ENCODE measurements at places on chromosomes 7 and 10.

DNA sequence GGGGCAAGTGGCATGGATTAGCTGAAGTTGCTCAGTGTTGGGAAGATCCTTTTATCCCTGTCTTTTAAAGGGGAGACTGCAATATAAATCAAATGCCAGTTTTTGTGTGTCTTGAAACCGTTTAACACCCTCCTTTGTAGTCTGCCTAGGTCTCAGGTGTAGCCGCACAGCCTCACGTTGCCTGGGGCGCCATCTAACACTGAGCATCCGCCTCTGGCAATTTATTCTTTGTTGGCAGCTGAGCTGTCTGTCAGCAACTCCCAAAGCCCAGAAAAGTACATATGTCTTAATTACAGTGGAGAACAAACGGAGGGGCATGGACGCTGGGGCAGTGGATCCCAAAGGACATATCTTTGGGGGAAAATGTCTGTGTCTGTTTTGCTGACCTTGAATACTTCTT is 254.7 kb downstream of the STK31 start:
- no peak for DNase-seq

DNA sequence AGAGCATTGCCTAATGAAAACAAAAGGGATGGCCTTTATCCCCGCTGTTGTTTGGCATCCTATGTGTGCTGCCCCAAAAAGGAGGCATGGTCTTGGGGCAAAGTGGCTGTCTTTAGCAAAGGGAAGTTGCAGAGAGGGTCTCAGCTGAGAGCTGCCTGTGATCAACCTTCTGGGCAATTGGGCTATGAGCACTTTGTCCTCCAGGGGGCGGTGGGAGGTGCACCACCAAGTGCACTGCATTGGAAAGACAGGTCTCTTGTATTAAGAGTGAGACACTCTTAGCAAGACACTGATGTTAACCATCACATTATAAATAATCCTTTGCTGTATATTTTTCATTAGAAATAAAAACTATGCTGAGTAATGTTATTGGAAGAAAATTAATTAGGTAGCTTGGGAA is 314.8 kb downstream of the POM121L12 start:
- DNase-seq, result no peak

DNA sequence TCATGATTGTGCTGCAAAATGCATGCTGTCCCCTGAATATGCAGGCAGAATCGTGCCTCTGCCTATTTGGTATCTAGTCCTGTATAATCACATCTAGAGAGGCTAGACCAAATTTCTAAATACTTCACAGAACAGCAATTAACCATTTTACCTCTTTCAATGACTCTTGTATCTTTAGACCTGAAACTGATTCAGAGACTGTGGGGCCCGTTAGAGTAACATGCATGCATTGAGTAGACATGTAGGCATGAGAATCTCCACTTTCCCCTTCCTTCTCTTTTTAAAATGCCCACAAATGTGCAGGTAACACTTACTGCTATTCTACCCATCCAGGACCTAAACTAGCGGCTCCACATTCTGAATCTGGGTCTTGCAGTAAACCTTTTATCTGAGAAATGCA is 8.8 kb downstream of the ZNF92 start:
- DNase-seq, result no peak

- DNase-seq, result no peak
Measured at GRCh38 chr10:72173619-72174296, 42.1 kb upstream of the ANAPC16 start.

- no peak for DNase-seq
Measured at GRCh38 chr7:33108554-33109004, 625 bp downstream of the RP9 start.

- peak; percentile 10 for DNase-seq
Measured at GRCh38 chr7:12635830-12636229, 51.6 kb upstream of the ARL4A start.

DNA sequence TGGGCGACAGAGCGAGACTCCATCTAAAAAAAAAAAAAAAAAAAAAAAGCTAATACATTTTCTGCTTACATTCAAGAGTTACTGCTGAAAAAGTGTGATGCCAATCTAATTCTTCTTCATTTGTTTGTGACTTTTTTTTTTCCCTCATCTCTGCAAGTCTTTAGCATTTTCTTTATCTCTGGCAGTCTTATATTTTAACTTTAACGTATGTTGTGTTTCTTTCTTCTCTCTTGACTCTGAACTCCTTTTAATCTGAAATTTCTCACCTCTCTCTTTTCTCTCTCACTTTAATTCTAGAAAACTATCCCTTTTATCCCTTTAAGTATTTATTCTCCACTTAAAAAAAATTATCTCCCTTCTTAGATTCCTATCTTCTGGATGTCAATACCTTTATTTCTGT is 146.5 kb downstream of the JMJD1C start:
- DNase-seq, result no peak

DNA sequence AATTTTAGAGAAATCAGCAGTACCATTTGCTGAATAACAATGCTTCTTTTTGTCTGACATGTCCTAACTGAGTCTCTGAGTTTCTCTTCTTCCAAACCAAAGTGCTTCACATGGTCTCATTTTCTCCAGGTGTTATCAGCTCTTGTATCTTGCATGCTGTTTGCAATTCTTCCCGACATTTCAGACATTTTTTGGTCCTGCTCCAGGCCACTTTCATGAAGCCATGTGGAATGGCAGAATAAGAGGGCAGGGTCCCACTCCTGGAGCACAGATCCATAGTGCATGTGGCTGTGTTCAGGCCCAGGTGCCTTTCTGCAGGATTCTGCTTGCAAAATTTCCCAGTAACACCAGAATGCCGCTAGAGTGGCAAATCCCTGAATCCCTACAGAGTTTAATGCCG is 916.2 kb downstream of the NXPH1 start:
- no peak for DNase-seq

DNA sequence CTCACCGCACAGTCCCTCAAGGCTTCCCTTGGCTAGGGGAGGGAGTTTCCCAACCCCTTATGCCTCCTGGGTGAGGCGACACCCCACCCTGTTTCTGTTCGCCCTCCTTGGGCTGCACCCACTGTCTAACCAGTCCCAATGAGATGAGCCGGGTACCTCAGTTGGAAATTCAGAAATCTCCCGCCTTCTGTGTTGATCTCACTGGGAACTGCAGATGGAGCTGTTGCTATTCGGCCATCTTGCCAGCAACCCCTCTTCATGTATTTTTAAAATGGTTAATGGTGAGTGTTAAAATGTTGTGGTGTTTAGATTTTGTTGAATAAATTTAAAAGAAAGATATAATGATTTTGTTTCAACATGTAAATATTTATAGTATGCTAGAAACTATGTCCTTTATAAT is 22.0 kb downstream of the UMAD1 start:
- no peak for DNase-seq

DNA sequence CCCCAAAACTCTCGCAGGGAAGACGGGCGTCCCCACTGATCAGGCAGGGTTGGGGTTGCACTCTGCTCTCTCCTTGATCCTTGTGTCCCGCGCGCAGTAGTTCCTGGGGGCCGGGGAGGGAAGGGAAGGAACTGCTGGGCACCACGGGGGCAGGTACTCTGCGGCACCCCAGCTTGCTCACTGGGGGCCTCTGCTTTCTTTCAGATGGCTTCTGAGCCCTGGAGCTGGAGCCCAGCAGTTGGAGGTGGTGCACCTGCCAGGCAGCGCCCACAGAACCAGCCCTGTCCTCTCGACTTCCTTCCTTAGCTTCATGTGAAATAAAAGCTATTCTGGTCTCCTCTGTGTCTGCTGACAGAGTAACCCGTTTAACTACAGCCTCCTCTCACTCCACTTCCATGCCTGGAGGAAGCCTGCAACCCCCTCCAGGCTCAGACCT is 12.2 kb downstream of the PLAC9 start:
- no peak for DNase-seq

DNA sequence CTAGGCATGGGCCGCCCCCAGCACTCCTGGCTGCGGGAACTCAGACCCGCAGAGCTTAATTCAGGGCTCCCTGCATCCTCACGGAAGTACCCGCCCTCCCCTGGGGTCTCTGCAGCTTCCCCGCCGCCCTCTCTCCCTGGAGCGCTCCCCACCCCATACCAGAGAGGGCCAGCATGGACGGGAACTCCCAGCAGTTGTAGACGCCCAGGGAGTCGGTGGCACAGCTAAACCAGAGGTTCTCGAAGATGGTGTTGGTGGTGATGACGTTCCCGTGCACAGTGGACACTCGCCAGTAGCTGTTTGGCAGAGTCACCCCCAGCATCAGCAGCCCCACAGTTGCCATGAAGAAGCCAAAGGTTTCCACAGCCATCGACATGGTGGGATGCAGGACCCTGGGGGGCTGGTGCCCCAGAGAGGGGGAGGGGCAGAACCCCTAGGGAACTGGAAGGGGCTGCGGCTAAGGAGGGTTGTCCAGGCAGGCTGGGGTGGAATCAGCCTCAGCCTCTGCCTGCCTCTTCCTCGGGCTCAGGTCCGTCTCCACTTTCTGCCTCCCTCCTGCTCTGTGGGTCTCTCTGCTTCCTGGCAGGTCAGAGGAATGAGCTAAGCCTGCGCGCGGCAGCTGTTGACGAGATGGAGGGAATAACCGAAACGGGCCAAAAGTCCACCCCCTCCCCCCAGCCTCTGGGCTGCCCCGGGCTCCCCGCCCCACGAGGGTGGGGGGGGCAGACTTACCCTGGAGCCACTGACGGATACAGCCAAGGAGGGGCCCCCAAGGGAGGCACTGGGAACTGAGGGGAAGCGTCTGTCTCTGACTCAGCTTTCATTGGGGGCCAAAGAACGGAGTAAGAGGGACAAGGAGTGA is at the start of gene CLDN15:
CLDN15 (minus strand) TSS at position 597 of the 862 bp plus-strand sequence; CDS start at position 376, 221 bp downstream.
- DNase-seq, result peak; percentile 17

GRCh38 chr10:24703700-24704099 is 20.0 kb downstream of the ARHGAP21 start:
- DNase-seq, result peak; percentile 59

DNA sequence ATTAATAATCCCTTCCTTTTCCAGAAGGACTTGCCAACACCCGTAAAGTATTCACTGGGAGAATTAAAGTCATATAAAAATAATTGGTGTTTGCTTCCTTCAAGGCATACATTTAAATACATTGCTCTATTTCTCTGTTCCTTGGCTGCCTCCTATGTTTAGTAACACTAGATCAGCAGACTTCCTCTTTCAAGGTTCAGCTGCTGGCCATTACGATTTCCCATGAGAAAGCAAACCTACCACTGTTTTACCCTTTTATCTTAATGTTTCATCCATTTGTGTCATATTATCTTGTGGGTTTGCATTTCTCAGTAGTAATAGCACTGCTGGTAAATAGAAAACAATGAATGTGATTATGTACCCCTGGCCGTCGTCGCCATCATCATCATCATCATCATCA is 313.8 kb upstream of the BMPER start:
- no peak for DNase-seq

DNA sequence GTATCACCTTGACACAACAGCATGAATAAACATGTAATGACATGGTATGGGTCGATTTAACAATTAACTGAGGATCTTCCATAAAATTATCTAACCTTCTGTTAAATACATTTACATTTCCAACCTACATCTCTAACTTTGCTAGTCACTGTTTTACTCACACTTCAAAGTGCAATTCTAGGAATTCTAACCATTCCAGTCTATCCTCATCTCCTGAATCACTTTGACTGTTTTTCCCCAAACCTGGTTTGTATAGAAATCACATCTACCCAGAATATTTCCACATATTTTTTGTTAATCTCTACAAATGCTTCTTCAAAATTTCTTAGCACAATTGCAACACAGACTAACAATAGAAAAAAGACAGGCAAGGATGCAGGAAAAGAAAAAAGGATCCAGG is 6.2 kb downstream of the ABI1 start:
- DNase-seq, result no peak

- DNase-seq, result no peak
Measured at GRCh38 chr10:123901621-123902020, 10.0 kb upstream of the CPXM2 start.

- DNase-seq, result no peak
Measured at GRCh38 chr10:10126218-10126617, 891.5 kb upstream of the CELF2 start.

- no peak for DNase-seq
Measured at GRCh38 chr10:47367646-47368045, 16.4 kb downstream of the ZNF488 start.

- no peak for DNase-seq
Measured at GRCh38 chr7:21773326-21773725, 172.4 kb downstream of the CDCA7L start.

- no peak for DNase-seq
Measured at GRCh38 chr10:128419466-128420019, 293.3 kb upstream of the MKI67 start.

DNA sequence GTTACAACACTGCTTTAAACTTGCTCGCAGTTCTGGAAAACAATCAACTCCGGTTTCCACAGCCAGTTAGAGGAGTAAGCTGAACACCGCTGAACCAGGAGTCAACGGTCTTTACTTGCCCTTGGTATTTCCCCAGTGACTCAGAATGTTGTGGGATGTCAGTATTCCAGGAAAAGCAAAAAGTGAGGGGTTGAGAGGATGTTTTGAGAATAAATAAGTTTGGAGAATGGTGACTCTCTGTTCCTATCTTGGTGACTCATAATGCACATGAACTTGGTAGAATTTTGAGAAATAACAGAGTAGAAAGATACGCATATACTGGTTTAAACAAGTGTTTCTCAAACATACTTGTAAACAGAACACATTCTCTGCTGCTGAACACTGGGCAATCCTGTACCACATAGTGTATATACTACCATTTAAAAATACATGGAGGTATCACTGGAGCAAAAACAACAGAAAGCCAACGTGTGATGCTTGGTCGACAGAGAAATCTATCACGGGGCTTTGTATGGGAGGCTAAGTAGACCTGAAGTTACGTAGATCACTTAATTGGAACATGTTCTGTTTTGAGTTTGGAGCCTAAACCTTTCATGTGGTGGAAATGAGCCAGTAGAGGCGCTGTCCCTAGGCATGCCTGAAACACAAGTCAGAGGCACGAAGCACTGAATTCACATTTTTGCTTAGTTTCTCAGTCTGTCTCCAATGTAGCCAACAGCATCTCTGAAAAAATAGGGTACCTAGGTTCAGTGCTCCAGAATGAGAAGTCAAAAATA is 534.3 kb downstream of the PARD3 start:
- DNase-seq, result peak; percentile 86

DNA sequence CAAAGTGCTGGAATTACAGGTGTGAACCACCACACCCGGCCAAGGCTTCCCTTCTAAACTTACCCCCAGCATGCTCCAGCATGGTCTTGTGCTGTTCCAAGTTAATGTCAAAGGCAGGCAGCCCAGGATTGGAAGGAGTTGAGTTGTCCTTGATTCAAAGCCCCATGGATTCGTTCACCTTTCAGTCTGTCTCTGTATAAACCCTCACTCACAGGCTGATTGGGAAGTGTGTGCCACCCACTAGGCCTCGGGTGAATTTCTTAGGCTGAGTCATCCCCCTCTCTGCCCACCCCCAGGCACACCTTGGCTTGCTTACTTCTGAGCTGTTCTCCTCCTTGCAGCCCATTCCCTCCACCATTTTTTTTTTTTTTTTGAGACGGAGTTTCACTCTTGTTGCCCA is 13.3 kb upstream of the PRDX3 start:
- no peak for DNase-seq

GRCh38 chr7:25250386-25250785 is 22.1 kb upstream of the NPVF start:
- no peak for DNase-seq

GRCh38 chr10:13690281-13690825 is 103.6 kb downstream of the PRPF18 start:
- no peak for DNase-seq

All from AG08395 (cell line).